ENCODE measurements at places on chromosomes 16 and 17. TPM values are rescaled to one million over a fixed set of nuclear protein-coding genes. Genes with fewer than 3 reads are reported as not detected.

DNA sequence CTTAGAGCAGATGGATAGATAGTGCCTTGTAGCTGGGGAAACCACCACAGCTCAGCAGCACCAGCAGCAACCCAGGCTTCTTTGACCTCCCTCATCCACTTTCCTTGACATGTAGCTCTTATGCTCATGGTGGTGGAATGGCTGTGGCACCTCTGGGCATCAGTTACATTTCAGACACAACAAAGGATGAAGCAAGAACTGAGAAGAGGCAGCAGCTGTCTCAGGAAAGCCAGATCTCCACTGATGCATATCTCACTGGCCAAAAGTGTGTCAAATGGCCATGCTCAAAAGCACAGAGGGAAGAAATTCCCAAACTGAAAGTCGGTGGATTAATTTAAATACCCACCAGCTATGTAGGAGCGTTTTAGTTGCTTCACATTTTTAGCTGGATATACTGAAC, 671.4 kb upstream of the SALL1 start:
- DNase-seq = no peak

DNA sequence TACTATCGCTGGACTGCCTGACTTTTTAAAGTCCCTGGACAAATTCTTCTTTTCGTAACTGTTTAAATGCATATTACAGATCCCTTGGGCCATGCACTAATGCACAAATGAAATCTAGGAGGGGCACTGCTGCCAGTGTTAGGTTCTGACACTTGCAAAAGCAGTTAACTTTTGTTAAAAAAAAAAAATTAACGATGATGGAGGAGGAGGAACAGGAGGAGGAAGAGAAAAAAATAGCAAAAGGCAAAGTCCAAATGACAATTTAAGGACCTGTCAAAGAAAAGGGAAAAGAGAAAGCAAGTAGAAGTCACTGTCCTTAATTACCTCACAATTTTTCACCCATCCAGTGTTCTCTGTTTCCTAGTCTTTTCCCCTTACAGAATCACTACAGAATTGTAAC, 97.8 kb upstream of the CORO6 start:
- DNase-seq = no peak

KCNH6 gene
- 1.7 TPM for polyA plus RNA-seq

GRCh38 chr17:8151120-8151640, 1.0 kb downstream of the PER1 start:
- DNase-seq = no peak

HS3ST3A1 gene
- 4.0 TPM for polyA plus RNA-seq

DNA sequence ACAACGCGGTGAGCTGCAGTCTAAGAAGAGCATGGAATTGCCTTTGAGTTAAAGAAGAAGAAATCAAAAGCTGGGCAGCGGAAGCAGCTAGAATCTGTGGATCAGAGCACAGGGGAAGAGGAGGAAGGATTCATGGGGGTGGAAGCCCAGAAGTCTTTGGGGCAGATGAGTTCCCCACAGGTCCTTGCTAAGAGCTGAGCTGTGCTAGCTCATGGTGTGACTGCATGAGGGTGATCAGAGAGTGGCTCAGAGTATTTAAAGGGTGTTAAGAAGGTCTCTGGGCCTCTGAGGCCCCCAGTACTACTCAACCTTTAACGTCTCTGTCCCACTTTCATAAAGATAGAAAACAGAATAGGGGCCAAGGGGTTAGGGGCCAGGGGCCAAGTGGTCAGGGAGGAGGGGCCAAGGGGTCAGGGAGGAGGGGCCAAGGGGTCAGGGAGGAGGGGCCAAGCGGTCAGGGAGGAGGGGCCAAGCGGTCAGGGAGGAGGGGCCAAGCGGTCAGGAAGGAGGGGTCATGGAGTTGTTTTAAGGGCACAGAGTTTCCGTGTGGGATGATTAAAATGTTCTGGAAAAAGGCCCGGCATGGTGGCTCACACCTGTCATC, 12.0 kb upstream of the TRPV3 start:
- no peak for DNase-seq

PLLP gene
- 37.6 TPM for polyA plus RNA-seq

ENPP7 gene
- polyA plus RNA-seq = 0.08 TPM

DNA sequence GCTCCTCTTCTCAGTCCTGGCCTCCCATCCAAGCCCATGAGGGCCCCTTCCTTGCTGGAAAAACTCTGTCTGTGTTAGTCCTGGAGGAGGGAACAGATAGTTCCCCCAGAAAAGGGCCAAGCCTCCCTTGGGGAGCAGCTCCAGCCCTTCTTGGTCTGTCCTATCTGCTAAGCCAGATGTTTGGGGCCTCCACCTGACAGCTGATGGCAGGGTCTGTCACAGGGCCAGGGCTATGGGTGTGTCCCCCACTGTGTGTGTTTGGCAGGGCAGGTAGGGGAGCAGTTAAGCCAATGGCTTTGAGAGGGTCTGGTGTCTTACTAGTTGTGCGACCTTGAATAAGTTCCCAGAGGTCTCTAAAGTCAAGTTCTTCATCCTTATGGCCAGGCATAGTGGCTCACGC, 13.6 kb upstream of the SLC4A1 start:
- DNase-seq = no peak

GRCh38 chr17:48804936-48805411, 12.1 kb downstream of the TTLL6 start:
- no peak for DNase-seq

GRCh38 chr16:68263559-68264127, 683 bp upstream of the SLC7A6 start:
- no peak for DNase-seq

C1QL1 gene
- 81.8 TPM for polyA plus RNA-seq

TMC7 gene
- polyA plus RNA-seq = 6.1 TPM

APOH gene
- 0.14 TPM for polyA plus RNA-seq

DNA sequence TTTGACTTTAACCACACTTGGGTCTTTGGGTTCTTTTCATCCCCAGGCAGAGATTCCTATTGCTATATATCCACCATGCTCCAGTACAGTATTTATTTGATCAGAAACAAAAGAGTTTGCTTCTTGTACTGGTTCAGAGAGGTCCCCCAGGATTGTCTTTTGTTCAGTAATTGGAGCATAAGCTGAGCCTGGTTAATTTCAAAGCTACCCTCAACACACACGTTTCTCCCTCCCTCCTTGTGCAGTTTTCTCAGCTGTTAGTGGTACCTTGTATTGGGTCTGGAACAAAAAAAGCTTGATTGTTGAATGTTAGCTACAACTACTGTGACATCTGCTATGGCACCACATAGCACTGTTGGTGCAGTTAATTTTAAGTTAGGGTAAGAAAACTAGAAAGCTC, 50.0 kb downstream of the NUP93 start:
- no peak for DNase-seq

DNA sequence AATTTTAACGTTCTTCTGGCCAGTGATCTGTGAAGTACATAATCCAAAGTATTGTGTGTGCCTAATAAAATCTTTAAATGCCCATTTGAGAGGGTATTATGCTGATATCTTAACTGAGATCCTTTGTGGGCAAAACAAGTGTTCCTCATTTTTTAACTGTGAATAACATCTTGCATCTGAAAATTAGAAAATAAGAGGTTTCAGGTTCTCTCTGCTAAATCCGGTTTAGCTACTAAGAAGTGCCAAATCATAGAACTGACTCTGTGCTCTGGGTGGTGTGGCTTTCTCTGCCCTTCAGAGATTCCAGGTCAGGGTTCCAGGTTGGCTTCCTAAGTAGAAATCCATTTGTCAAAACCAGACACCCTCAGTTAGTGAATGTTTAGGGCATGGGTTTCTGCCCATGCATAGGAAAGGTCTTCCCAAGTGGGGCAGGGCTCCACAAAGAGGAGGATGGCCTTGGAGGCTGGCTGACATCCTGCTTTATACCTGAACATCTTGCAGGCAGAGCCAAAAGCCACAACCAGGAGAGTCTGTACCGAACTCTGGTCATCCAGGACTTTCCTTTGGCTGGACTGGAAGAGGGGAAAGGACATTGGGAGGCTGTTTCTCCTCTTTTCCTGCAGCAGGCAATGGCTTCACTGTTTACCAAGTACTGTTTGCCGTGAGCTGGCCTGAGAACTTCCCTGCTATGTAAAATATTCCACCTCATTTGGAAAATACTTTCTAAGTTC, 8.5 kb downstream of the ALDH3A2 start:
- no peak for DNase-seq

NLRC3 gene
- polyA plus RNA-seq = 3.3 TPM

GRCh38 chr17:61967729-61968128, 39.9 kb upstream of the INTS2 start:
- DNase-seq = no peak
